ENCODE measurements at places on chromosomes 4 and X.

DNA sequence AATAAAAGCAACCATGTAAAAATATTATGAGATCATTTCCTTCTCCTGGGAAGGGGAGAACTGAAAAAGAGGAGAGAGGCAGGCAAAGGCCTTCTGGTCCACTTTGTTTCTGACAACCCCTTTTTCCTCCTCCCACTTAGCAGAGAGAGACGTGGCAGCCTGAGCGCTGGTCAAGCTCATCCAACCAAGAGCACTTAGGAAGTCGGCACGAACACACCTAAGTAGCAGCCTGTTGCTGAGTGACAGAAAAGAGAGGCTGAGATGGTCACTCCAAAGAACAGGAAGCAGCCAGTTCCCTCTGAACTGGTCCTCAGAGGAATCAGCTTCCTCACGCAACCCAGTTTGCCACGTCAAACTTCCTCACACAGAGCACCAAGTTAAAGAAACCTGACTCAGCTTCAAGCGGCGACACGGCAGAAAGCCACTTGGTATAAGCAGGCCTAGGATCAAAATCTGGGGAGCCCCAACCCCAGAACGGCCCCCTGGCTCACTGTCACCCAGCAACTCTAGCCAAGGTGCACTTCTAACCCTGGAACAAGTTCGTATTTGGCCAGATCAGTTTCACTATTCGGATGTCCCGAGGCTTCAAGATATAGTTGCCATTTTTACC is 861 bp downstream of the SEC24D start:
- H3K4me1 ChIP-seq, result peaks cover 42% of the 10 kb centered on the region
- H3K27me3 ChIP-seq, result no peaks in the 10 kb centered on the region
- peaks cover 38% of the 10 kb centered on the region for H3K36me3 ChIP-seq
- peak overlapping the region; percentile 83 for H3K4me3 ChIP-seq
- H3K27ac ChIP-seq, result peak overlapping the region; percentile 97

GRCh38 chr4:98566361-98567008 is 91.9 kb downstream of the TSPAN5 start:
- H3K27me3 ChIP-seq, result no peaks in the 10 kb centered on the region
- H3K4me3 ChIP-seq, result no peak overlapping the region
- H3K36me3 ChIP-seq, result no peaks in the 10 kb centered on the region

- H3K4me3 ChIP-seq, result peak within 1 kb of the TSS; percentile 68
- H3K27ac ChIP-seq, result peak within 1 kb of the TSS; percentile 84
- no peaks in the 10 kb centered on the region for H3K36me3 ChIP-seq
- H3K4me1 ChIP-seq, result no peaks in the 10 kb centered on the region
- DNase-seq, result peak; percentile 82
These were observed at the start of gene SLC16A2 for GRCh38 chrX:74421036-74421739. TSS of gene SLC16A2 (plus strand) at chrX:74421493. CDS start at chrX:74421638, 145 bp downstream.

DNA sequence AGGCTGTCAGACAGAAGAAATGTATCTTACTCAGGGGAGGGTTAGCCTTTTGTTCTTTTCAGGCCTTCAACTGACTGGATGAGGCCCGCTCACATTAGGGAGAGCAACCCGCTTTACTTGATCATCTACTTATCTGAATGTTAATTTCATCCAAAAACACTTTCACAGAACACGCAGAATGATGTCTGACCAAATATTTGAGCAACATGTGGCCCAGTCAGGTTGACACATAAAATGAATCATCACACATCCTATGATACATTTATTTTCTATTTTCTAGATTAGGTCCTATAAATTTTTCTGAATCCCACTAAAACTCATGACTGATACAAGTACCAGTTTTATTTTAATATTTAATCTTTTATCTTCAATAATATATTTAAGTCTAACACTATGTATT is 260.3 kb downstream of the IL15 start:
- no peaks in the 10 kb centered on the region for H3K36me3 ChIP-seq
- no peaks in the 10 kb centered on the region for H3K27me3 ChIP-seq
- H3K4me3 ChIP-seq, result no peak overlapping the region
- H3K27ac ChIP-seq, result no peak overlapping the region

- H3K36me3 ChIP-seq, result no peaks in the 10 kb centered on the region
- H3K4me1 ChIP-seq, result no peaks in the 10 kb centered on the region
- no peaks in the 10 kb centered on the region for H3K27me3 ChIP-seq
- no peak overlapping the region for H3K27ac ChIP-seq
- no peak for DNase-seq
These were observed 74.4 kb upstream of the NAP1L2 start for GRCh38 chrX:73289039-73289438.

- H3K4me3 ChIP-seq, result no peak overlapping the region
- H3K27me3 ChIP-seq, result no peaks in the 10 kb centered on the region
- H3K36me3 ChIP-seq, result no peaks in the 10 kb centered on the region
- no peak for DNase-seq
- H3K27ac ChIP-seq, result no peak overlapping the region
These were observed 1226.6 kb upstream of the ADGRL3 start for GRCh38 chr4:59973492-59973891.
